Activated CD4-positive, alpha-beta T cell treated with anti-CD3 and anti-CD28 coated beads, Interleukin-2, amount 50 U/mL, for 1 hour (primary cell): ENCODE measurements at places on chromosomes 1 and 21.

- no peak for DNase-seq
Observed at GRCh38 chr21:44006017-44006619, 6.0 kb upstream of the TRAPPC10 start.

DNA sequence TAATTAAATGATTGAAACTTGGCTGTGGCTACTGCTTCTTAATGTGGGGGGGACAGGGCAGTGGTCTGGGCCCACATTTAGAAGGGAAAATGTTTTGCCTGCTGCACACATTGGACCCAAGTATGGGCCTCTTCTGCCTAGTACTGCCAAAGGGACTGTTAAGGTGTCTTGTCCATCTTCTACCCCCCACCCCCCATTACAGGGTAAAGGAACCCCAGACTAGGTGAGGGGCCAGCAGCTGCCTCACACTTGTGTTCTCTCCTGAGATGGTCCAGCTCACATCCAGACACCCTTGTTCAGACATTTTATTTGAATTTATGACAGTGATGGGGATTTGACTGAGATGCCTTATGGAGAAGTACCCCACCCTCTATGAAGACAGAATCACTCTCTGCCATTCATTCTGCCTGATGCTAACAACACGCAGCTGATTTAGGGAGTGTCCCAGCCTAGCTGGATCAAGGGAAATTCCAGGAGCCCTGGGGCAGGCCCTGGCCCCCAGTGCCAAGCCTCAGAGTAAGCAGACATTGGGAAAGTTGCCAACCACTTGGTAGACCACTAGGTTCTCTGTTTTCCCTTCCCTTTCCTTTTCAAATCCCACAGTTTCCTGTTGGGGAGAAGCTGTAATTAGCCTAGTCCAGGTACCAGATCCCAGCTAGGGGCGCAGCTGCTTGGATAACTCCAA lies 42.1 kb downstream of the YARS1 start:
- DNase-seq: no peak

- no peak for DNase-seq
Observed at GRCh38 chr1:230270185-230270558, 156.0 kb downstream of the PGBD5 start.

DNA sequence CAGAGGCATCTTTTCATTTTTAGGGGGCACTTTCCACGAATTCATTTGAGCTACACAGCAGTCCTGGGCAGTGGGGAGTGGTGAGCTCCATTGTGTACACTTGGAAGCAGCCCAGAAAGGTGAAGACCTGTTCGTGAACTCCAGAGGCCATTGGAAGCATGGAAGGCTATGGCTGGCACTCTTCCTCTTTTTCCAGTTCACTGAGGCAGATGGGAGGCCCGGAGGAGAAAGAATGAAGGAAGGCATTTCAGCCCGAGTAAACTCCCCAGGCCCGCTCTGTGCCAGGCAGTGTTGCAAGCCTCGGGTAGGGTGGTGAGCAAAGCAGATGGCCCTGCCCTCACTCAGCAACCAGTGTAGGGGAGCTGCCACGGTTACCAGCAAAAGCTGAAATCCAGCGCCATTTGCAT lies 673 bp upstream of the DHCR24 start:
- DNase-seq: no peak

DNA sequence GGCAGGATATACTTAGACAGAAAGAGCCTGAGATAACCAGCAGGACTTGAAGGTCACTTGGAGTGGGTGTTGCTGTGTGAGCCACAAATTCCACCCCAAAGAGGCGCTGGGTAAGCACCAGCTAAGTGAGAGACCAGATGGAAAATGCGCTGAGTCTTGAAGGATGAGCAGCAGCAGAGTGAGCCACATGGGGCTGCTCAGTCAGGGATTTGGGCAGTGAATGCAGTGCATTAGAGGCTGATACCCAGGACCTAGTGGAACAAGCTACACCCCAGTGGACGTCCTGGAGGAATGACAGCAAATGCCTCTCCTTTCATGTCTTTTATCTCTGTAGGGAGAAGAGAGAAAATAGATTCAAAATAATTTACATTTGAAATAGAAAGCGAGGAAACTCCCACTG lies 11.3 kb downstream of the GRIK1 start:
- DNase-seq: no peak

DNA sequence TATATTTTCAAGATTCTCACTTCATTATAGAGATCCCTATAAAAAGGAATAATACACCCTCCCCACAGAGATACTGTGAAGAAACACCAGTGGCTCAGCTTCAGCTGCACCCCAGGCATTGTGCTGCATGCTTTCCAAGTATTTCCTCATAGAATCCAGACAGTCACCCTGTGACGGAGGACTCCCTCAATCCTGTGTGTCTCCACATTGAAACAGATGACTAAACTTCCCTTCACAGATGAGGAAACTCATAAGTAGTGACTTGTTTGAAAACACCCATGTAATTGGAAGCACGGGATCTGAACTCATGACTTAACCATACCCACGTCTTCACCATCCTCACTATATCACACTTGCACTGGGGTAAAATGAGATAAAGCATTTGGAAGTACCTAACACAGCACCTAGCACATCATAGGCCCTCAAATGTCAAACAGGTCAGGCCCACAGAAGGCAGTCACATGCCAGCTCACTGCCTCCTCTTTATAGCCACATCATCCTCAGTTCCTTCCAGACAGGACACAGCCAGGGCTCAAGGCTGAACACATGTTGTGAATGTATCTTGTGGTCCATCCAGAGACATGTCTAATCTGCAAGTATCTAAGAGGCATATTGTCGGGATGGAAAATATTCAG lies 55.2 kb downstream of the GPR161 start:
- no peak for DNase-seq

DNA sequence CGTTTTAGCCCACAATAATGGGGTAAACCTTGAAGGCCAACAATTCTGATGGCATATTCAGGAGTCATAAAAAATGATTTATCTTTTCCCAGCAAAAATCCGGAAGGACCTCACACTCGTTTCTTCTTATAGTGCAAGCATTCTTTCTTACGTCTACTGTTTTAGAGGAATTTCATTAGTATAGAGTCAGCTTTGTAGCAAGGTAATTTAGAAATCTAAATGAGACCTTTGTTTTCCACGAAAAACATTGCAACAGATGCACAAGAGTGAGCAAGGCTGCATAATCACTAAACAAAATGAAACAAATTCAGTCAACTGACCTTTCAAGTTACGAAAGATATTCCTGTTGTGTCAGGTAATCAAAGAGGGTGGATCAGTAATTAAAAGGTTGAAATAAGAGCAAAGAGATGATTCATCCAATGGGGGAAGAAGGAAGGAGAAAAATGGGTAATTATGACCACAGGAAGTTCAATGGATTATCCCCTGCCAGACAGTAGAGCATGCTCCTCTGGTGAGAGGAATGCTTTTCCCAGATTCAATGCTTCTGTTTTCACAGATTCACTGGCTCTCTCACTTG lies 560 bp upstream of the CSDE1 start:
- DNase-seq: no peak

- no peak for DNase-seq
Observed at GRCh38 chr1:22845398-22845935, 127.2 kb downstream of the LACTBL1 start.
